ENCODE measurements at places on chromosomes 11 and 22.

- no peak for DNase-seq
Observed at GRCh38 chr11:6737872-6738466, 33.8 kb downstream of the OR2AG2 start.

DNA sequence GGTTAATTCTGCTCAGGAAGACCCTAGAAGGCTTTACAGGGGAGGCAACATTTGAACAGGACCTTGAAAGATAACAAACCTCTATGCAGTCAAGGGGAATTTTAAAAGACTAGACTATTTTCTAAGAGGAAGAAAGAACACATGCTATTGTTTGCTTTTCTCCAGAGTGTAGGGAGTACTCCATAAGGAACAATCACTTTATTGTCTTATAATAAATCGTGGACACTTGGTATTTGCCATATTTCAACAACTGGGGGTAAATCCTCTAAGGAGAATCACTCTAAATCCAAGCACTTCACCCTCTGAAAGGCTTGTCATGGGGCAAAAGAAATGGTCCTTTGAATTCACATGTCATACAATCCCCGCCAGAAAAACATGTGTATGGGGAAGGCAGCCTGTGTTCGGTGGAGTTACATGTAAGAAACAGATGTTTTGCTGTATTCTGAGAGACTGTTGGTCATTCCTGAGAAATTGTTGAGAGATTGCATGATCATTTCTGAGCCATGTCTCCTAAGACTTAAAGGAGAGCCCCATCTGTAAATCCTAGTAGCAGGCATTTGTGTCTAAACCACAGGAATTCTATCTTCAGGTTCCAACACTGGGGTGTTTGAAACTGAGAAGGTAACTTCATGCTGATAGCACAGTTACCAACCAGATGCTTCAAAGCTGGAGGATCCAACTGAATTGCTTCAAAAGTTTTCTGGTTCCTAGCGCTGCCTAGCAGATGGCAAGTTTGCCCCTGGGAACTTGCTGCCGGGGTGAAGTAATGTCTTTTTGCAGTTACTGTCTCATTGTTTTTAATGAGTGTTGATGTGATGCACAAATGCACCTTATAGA, 66.8 kb downstream of the FZD4 start:
- DNase-seq = no peak

DNA sequence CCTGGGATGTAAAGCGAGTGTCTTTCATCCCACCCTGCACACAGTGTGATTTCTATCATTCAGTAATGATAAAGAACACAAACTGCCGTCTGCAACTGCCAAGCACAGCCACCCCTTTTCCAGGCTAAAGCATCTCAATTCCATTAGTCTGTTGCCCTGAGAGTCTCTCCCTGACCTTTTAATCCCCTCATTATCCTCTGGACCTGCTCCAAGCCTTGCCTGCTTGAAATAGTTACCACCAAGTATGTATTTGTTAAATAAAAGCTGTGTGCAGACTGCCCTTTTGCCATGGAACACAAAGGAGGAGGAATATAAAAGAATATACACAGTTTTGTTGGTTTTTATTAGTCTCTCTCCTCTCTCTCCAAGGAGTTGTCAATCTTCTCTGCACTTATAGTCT, 13.0 kb downstream of the GRAP2 start:
- DNase-seq = no peak

GRCh38 chr11:83687787-83688186, 401.6 kb upstream of the CCDC90B start:
- no peak for DNase-seq

GRCh38 chr11:96758957-96759356, 369.1 kb downstream of the JRKL start:
- no peak for DNase-seq

DNA sequence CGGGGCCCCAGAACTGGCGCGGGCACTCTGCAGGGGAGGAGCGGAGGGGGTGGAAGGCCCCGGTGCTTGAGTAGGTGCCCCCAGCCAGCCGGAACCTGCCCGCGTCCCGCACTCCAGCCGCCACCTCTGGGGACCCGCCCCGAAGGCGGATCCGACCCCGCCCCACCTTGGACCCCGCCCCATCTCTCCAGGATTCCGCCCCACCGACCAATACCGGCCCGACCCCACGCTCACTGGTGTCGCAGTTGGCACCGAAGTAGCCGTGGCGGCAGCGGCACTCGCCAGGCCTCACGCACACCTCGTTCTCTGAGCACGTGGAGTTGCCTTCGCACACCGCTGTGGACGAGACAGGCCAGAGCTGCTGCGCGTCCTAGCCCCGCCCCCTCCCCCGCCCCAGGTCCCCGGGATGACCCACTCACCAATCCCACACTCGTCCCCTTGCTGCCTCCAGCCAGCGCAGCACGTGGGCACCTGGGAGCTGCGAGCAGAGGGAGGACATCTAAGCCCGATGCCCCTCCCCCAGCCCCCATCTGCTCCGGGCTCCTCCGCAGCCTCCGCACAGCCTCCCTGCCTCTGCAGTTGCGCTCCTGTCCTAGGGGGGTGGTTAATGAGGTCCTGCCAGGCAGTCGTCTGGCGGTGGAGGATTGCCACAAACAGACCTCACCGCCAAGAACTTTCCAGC, 6.0 kb downstream of the SCARF2 start:
- DNase-seq = no peak

DNA sequence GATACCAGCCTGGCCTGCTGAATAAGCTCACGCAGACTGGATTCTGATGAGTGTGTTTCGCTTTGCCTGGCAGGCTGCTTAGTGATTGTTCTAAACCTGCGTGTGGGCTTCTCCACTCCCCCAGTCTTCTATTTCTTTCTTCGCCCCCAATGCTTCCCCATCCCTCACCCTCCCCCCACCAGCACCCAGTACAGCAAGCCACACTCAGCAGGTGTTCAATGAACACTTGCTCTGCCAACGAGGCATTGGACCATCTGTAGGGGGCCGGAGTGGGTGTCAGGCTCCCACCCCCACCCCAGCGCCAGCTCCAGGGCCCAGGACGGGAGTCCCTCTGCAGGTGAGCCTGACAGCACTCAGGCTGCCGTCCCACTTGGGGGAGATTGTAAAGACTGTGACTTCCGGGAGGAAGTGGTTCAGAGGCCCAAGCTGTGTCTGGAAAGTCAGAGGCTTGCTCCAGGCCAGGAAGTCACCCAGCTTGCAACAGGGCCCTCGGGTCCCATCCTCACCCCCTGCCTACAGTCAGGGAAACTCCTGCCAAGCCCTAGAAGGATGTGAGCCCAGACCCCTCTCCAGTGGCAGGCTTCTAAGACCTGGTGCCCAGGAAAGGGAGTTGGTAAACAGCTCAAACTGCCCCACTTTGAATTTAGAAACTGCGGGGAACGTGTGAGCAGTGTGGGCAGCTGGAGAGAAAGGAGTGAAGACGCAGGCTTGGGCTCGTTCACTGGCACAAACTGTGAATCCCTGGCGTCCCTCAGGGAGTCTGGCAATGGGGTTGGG, 66.3 kb upstream of the PRDM11 start:
- DNase-seq = no peak

- DNase-seq = no peak
Observed at GRCh38 chr11:102470251-102470650, 17.7 kb upstream of the TMEM123 start.

GRCh38 chr11:15489281-15489680, 374.6 kb downstream of the INSC start:
- no peak for DNase-seq

DNA sequence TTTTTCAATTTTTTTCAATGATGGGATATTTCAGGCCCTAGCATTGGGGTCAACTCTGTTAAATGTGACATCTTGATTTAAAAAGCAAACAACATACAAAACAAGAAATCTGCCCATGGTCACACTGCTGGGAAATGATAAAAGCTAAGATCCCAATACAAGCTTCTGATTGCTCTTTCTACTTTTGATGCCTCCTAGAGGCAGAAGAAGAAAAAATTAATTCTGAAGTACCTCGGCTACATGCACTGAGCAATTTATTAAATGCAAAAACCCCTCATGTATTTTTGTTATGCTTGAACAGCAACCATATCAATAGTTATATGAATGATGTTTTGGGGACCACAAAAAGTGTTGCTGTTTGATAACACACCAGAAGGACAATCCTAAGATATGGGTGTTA, 342.1 kb upstream of the NARS2 start:
- no peak for DNase-seq

DNA sequence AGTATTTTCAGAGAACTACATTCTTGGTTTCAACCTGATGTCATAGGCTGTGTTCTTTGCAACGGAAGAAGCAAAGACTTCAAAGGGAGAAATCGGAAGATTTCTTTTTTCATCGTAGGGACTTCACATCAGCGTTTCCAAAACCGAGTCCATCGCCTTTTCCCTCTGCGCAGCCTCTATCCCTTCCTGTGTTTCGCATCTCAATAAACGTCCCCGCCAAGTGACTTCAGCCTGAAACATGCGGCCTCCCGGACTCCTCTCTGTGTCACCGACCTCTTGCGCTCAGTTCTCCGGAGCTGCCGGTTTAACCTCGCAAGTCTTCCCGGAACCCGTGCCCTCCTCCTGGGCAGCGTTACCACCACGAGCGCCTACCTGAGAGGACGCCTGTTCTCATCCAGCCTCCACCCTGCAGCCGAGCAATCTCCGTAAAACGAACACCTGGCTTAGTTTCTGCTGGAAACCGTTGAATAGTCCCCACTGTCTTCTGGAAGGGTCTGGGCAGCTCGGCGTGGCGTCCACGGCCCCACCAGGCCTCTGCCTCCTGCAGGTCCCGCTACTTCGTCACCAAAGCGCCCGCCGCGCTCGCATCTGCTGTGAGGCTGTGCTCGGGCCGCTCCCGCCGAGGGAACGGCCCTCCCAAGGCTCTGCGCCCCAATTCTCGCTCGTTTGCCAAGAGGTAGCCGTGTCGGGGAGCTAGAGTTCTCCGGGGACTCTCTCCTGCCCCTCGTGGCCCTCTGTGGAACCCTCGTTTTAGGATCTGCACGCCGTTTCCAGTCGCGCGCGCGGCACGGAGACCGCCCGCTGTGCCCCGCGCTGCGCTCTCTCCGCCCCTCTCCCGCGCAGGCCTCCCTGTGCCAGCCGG, at the start of gene GLB1L3:
Gene GLB1L3, plus strand, starts transcription at position 846 of the 862 bp plus-strand sequence. CDS start 362 bp downstream, outside the sequence.
- peak; percentile 80 for DNase-seq

DNA sequence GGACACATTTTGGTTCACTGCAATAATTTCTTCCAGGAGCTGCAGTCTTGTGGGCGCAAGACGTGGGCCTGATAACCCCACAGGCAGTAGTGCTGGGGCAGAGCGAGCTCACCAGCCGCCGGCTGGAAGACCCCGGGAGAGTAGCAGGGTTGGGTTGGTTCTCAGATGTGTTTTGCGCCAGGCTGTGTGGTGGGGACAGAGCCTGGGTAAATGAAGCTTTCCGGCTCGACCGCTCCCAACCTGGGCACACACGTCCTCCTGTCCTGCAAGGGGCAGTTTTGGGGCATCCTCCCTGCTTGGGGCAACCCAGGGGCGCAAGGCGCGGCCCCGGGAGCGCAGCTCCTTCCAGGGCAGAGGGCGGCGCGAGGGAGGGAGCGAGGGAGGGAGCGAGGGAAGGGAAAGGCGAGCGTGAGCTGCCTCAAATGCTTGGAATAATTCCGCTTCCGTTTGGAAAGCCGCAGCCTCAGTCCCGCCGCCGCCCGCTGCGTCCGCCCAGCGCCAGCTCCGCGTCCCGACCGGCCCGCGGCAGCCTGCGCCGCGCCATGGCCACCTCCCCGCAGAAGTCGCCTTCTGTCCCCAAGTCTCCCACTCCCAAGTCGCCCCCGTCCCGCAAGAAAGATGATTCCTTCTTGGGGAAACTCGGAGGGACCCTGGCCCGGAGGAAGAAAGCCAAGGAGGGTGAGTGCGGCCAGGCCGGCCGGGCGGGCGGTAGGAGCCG, at the start of gene PARVA:
Gene PARVA, plus strand, starts transcription at position 466 of the 718 bp plus-strand sequence. Its CDS starts 77 bp downstream, at position 543.
- no peak for DNase-seq

DNA sequence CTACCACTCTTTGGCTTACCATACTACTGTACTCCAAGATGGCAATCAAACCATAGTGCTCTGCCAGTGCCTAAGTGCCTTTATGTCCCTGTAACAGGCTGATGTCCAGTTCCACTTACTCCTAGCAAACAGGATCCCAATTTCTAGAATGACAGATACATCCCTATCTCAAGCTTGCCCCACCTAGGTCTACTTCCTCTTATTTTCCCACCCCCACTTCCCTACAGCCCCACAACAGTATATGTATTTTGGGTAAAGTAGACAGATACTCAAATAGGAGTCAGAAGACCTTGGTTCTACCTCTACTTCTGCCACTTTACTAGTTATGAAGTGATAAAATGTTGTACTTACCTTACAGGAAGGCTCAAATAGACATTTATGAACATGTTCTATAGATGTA, 24.1 kb downstream of the SIK3 start:
- DNase-seq = no peak

GRCh38 chr11:31714840-31715239, 96.3 kb downstream of the PAX6 start:
- no peak for DNase-seq

DNA sequence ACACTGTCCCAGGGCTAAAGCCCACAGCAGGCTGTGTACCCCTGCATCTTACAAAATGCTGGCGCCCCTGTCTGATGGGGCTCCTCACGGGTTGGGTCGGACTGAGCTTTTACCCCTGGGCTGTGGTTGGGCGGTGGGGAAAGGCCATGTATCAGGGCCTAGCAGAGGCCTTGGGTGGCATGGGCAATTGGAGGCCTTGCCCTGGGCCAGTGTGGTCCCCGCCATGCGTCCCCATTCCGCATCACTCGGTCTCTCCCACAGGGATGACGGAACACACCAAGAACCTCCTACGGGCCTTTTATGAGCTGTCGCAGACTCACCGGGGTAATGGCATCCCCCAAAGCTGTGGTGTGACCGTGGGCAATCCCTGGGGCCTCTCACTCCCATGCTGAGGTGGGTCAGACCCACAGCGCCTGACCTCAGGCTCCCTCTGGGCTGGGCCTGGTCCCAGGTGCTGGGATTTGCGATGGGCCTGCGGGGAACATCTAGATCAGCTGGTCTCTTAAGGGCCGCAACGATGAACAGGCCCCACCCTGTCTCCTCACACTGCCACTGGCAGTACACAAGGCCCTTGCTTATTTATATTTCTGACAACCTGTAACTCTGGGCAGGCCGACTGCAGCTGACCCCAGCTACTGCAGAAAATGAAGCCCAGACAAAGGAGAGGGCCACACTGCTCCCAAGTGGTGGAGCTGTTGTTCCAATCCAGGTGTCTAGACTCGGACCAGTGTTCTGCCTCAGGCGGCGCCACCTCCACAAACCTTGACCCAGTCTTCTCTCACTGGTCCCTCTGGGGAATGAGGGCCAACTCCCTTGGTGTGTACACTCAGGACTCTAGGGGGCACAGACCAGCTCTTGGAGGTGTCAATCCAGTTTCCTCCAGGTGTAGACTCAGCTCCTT, 12.3 kb downstream of the SLC16A8 start:
- no peak for DNase-seq
